Activated naive CD8-positive, alpha-beta T cell treated with anti-CD3 and anti-CD28 coated beads, Interleukin-2, amount 10 ng/mL, durations not matched to agents 7 days and 5 days (primary cell): ENCODE measurements at places on chromosomes 2 and 18. TPM values are rescaled to one million over a fixed set of nuclear protein-coding genes. Genes with fewer than 3 reads are reported as not detected.

DNA sequence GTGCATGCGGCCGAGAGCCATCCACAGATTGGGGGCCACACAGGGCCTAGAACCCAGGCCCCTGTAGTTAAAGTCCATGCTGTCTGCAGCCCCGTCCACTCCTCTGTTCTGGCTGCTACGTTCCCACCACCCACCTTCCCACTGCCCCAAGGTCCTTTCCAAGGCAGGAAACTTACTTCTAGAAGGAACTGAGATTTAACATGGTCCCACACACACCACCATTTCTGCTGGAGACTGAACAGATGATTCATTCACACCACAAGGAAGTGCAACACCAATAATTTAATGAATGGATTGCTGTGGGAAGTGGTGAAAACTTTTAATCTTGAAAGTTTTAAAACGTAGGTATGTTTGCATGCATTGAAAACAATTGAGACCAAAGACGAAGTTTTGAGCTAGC, 95.2 kb downstream of the LBH start:
- no peak for DNase-seq

DNA sequence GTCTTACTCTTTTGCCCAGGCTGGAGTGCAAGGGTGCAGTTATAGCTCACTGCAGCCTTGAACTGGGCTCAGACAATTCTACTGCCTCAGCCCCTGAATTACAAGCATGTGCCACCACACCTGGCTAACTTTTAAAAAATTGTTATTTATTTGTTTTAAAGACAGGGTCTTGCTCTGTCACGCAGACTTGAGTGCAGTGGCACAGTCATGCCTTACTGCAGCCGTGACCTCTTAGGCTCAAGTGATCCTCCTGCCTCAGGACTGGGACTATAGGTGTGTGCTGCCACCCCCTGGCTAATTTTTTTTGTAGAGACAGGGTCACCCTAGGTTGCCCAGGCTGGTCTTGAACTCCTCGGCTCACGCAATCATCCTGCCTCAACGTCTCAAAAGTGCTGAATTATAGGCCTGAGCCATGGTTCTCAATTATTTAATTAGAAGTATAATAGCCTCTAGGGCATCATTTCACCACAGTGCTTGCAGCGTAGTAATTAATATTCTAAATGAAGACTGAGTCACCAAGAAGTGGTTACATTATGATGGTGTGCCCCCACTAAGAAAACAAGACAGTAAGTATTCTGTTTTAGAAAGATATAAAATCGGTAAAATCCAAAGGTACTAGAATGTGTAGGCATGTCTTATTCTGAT, 69.6 kb downstream of the EML4 start:
- no peak for DNase-seq

GRCh38 chr2:130726614-130727180, 2.2 kb upstream of the GPR148 start:
- no peak for DNase-seq

Gene ABCG5
- total RNA-seq: not detected

GRCh38 chr18:58988600-58988999, 123.9 kb downstream of the ZNF532 start:
- no peak for DNase-seq

- DNase-seq: no peak
Observed at GRCh38 chr2:123245156-123245555, 779.9 kb upstream of the CNTNAP5 start.

- DNase-seq: no peak
Observed at GRCh38 chr2:102033031-102033749, 41.4 kb downstream of the IL1R2 start.

- DNase-seq: no peak
Observed at GRCh38 chr2:158546412-158547144, 89.8 kb downstream of the PKP4 start.

DNA sequence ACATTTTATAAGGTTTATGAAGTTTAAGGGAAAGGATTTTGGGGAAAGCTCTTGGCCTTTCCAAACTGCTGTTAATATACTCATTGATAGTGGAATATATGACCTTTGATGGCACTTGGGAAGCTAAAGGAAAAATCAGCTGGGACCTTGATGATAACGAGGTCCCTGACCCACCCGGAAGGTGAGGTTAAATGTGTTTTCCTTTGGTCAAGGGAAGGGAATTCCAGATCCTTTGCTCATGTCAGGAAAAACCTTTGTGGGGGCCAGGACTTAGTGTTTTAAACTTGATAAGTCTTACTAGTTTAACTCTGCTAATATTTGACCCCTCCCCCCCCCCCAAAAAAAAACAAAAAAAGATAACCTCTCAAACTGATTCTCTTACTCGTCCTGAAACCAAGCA, 50.7 kb downstream of the CRIM1 start:
- no peak for DNase-seq

Gene FECH
- total RNA-seq: 23.2 TPM

Gene HRH4
- 0.22 TPM for total RNA-seq
